ENCODE measurements at places on chromosomes 6 and 20. TPM values are rescaled to one million over a fixed set of nuclear protein-coding genes. Genes with fewer than 3 reads are reported as not detected.

The CLDN20 gene
- total RNA-seq: not detected

The CST4 gene
- not detected for total RNA-seq

The MOCS1 gene
- total RNA-seq: 0.76 TPM

DNA sequence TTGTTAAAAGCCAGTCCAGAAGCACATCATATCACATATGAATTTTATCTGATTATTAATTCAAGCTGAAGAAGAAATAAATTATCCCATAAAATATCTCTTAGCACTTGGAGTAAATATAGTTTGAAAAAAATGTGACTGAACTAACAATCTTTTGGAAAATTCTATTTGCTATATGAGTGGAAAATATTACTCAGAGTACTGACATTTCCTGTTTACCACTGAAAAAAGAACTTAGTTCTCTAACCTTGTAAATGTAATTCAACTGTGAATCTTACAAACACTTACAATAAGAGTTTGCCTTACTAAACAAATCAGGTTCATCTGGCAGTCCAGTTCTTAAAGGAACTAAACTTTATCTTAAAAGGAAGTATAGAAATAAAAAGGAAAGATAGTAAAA, 44.2 kb downstream of the MOXD1 start:
- DNase-seq: no peak

DNA sequence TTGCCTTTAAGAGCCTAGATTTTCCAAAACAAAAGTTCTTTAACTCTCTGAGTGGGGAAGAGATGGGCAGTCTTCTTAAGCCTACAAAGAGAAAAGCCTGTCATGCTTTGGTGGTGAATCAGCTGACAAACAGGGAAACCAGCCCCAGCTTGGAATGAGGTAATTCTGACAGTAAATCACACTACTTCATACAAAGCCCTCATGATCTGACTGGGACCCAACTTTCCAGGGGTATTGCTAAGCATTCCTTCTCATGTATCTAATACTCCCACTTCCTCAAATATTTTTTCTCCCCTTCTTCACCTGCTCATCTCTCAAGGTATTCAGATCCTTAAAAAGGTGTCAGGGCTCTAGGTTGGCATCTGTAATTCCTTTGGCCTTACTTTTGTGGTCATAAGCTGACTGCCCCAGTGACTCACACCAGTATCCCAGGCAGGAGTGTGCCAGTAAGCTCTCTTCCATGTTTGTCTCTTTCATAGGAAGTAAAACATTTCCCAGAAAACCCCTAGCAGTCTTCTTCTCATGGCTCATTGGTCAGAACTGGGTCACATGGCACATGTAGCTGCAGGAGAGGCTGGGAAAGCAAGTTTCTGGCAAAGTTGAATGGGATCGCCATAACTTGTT, 15.0 kb upstream of the TBC1D22B start:
- peak; percentile 54 for DNase-seq

GRCh38 chr6:65708162-65708561, 1.1 kb upstream of the EYS start:
- no peak for DNase-seq

- no peak for DNase-seq
These were observed 1009.4 kb upstream of the FLRT3 start for GRCh38 chr20:15346657-15347280.

- DNase-seq: peak; percentile 24
These were observed 437 bp downstream of the CD40 start for GRCh38 chr20:46118481-46119020.

GRCh38 chr6:161596807-161597520, 323.1 kb upstream of the AGPAT4 start:
- DNase-seq: no peak

DNA sequence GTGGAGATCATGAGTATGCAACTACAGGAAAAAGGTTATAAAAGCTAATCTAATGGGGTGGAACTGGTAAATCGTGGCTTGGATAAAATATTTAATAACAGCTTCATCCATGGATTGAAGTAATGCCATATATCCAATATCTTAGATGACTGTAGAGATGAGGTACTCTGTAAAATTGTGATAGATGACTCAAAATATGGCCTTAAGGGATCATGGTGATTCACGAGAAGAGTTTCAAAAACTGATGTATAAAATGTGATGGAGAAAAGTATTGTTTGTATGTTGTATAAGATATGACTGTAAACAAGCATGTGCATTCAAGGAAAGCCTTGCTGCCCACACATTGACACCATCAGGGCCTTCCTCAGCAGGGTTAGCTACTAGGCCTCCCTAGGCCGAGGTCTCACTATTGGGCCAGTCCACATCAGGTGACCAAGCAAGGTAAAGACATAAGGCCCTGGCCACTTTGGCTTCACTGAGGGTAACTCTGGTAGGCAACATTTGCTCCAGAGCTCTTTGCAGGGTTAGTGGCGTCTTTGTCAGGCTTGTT, 17.7 kb upstream of the CCN6 start:
- peak; percentile 65 for DNase-seq

The DCBLD1 gene
- total RNA-seq: 4.4 TPM

The BCL2L1 gene
- 129 TPM for total RNA-seq

DNA sequence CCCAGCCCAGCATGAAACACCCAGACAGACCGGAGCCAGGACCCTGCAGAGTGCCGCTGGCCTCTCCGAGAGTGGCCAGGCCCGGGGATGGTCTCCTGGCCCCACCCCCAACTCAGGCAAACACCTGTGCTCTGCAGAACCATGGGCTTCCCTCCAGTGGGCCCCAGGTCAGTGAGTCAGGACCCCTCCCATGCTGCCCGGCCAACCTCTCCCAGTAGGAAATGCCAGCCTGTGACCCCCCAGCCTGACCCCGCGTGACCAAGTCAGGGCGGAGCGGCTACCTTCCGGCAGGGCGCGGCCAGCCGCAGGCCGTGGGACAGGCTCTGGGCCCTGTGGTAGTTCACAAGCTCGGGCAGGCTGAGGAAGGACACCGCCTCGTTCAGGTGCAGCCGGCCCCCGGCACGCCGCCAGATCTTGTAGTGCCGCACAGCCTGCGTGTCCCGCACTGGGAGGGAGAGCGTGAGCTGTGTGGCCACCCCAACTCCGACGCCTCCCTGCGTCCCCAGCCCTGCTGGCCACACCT, 3.2 kb downstream of the PTK6 start:
- no peak for DNase-seq

DNA sequence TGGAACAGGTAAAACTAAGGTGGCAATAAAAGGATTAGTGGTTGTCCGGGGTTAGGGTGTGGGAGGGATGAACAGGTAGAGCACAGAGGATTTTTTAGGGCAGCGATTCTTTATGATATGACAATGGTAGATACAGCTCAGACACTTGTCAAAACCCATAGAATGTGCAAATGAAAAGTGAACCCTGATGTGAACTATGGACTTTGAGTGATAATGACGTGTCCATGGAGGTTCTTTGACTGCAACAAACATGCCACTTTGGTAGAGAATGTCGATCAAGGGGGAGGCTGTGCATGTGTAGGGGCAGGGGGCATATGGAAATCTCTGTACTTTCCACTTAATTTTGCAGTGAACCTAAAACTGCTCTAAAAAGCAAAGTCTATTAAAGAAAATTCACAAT, 100.7 kb downstream of the LAMP5 start:
- DNase-seq: no peak

The PACRG gene
- total RNA-seq: not detected

The MUC22 gene
- not detected for total RNA-seq

- DNase-seq: no peak
These were observed 681.4 kb downstream of the EPHA7 start for GRCh38 chr6:92737983-92738382.

The HLA-DRB1 gene
- total RNA-seq: 8.7 TPM

The TRIM27 gene
- total RNA-seq: 54.6 TPM

DNA sequence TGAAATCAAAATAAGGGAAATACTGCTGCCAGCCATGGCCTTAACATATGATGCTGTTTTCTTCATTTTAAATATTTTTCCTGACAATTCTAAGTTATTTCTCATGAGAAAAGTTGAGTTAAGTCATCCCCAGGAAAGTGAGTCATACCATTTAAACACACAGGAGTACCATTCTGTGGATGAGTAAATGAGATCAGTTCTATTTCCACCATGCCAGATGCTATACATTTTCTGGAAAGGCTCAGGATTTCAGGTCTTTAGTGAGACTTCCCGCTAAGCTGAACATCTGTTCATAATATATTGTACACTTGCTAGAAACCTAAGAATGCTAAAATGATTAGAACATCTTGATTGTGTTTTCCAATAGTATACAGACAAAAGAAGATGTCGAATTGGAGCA, 256.2 kb upstream of the MANEA start:
- DNase-seq: no peak

GRCh38 chr20:51510169-51510568, 32.4 kb downstream of the NFATC2 start:
- DNase-seq: no peak

- no peak for DNase-seq
These were observed 388.0 kb downstream of the GJA1 start for GRCh38 chr6:121823437-121823851.

DNA sequence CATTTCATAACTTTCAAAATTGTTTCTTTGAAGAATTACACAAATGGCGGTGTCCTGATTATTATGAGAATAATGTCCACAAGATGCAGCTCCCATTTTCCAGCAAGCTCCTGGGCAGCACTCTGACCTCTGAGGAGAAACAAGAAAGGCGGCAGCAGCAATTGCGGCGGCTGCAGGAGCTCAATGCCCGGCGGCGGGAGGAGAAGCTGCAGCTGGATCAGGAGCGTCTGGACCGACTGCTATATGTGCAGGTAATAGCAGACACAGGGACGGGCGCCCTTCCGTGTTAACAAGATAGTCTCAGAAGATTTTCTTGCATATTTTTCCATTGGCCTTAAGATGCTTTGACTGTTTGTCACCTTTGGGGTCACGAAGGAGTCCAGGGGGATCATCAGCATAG, 6.7 kb downstream of the ACTR5 start:
- DNase-seq: no peak

GRCh38 chr20:32976746-32977145, 27.5 kb downstream of the SUN5 start:
- peak; percentile 19 for DNase-seq
